ENCODE measurements at places on chromosomes 16 and 17.

DNA sequence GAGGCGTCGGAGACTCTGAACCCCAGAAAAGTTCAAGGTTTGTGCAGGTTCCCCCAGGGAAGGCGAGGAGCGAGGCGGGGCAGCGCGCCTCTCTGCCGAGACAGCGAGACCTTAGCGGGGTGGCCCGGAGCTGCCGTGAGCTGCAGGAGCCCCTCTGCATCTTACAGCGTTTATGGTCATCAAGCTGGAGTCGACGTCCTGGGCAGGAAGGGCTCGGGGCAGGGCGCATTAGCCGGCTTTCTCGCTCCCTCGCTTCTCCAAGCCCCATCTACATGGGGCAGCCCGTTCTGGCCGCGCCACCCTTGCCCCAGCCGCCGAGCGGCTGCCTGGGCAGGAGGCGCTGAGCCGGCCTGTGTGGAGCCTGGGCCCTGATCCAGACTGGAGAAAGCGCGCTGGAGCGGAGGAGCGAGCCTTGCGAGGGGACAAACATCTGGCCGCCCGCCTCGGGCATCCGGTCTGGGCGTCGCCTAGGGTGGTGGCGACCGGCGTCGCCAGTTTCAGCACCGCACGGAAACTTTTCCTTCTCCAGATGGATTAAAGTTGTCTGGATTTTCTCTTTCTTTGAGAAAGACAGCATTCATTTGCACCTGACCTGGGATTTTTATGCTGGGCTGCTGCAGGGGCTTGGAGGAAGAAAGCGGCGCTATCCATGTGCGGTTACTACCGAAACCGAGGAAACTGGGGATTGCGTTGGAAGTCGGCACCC lies 750 bp downstream of the TMEM132E start:
- peak; percentile 80 for DNase-seq

- peak; percentile 62 for DNase-seq
Observed at GRCh38 chr16:9258423-9259051, 167.1 kb downstream of the HAPSTR1 start.

DNA sequence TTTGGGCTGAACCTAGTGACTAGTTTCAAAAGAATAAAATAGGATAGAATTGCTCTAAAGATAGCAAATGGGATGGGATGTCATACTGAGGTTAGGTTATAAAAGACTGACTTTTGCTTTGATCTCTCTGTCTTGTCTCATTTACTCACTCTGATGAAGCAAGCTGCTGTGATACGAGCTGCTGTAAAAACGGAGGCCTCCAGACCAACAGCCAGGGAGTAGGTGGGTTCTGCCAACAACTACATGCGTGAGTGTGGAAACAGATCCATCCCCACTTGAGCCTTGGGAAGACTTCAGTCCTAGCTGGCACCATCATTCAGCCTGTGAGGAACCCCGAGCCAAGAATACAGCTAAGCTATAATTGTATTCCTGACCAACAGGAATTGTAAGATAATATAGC lies 373.9 kb upstream of the CA10 start:
- DNase-seq = no peak

- no peak for DNase-seq
Observed at GRCh38 chr17:72466606-72467005, 345.8 kb downstream of the SOX9 start.

- no peak for DNase-seq
Observed at GRCh38 chr17:65656390-65657250, 95.2 kb upstream of the AXIN2 start.

DNA sequence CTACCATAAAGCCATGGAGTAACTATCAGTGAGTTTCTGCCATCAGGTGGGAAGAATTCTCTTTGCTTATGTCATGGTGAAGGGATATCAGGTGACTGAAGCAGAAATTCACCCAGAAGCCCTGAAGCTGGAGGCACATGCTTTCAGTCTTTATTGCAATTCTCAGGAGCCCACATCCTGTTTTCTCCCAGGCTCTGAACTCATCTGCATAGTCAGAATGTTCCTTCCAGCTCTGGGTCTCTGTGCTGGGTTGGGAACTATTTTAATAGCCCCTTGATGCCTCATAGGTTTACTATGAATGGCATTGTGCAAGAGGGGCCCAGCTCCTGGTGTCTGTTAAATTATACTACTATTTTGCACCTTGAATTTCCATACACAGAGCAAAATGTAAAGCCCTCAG lies 198.4 kb upstream of the SOX9 start:
- DNase-seq = no peak

DNA sequence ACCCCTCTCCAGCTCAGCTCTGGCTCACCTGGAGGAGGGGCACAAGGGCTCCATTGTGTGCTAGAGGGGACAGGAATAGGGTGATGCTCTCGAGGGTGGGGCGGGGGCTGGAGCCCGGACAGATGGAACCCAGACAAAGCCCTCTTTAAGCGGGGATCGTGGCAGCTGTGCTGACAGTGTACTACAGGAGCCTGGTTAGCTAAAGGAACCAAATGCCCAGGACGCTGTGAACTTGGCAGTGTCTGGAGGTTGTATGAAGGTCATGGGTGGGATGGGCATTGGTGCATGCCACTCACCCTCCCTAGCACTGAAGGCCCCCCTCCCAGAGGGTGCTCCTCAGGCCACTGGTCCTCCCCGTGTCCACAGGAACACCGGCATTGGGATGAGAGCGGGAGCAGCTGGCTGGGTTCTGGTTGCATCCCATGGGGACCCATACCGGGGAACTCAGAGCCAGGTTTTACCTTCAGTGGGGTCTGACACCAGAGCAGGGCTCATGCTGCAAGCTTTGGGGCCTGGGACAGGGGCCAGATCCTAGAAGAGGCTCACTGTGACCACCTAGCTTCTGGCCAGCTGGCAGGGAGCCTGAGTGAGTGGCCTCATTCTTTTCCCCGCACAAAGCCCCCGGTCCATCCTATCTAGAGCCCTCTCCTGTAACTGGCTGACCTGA lies 11.9 kb downstream of the KIF19 start:
- DNase-seq = no peak

- no peak for DNase-seq
Observed at GRCh38 chr16:50046853-50047252, 18.9 kb upstream of the HEATR3 start.

DNA sequence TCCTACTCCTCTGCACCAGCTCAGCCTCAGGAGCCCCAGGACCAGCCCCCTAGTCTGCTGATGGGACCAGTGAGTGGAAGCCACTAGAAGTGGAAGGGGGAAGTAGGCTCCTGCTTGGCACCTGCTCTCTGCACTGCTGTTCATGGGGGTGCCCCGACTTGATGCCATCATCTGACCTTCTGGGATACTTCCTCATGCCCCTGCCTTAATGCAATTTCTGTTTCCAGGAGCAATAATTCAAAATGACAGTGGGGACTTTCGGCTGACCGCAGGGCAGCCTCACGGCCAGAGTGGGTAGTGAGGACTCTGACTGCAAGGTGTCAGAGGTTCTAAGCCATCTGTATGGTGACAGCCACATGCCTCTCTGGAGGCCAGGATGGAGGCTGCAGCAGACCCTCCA lies 196.4 kb upstream of the WSCD1 start:
- DNase-seq = no peak

DNA sequence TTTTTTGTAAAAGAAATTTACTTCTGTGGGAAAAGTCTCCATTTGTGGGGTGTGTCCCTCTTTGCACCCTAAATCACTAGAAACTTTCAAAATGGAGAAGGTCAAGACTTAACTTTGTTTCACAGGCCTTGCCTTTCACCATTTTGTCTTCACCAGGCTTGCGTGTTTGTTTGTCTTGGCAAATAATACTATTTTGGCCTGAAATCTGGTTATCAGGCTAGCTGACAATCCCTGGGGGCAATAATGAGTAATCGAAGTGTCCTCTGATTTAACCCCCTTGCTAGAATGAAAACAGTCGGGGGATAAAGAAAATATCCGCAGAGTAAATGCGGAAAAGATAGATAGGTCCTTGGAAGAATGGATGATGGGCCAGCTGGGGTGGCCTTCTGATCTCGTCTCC lies 34.5 kb downstream of the SLC39A11 start:
- no peak for DNase-seq

DNA sequence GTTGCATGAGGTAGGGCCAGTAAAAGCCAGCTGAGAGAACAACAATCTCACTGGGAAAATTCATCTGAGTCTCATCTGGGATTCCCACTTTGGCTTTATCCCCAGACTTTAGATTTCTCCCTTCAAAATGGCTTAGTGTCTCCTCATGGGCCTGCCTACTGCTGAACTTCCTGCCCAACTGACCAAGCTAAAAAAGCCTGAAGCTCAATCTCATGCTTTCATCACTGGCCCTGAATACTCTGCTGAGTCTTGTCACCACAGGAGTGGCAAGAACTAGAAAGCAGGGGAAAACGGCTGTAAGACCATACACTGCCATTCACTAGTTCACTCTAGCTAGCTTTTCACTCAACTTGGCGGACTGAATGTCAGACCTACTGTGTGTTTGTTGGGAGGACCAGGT lies 96.4 kb upstream of the NOG start:
- no peak for DNase-seq

GRCh38 chr16:12868169-12868568 lies 33.2 kb upstream of the SHISA9 start:
- peak; percentile 52 for DNase-seq

GRCh38 chr16:2205967-2206313 lies 686 bp downstream of the MLST8 start:
- DNase-seq = no peak

GRCh38 chr16:30619638-30620037 lies 9.4 kb upstream of the ZNF689 start:
- no peak for DNase-seq

DNA sequence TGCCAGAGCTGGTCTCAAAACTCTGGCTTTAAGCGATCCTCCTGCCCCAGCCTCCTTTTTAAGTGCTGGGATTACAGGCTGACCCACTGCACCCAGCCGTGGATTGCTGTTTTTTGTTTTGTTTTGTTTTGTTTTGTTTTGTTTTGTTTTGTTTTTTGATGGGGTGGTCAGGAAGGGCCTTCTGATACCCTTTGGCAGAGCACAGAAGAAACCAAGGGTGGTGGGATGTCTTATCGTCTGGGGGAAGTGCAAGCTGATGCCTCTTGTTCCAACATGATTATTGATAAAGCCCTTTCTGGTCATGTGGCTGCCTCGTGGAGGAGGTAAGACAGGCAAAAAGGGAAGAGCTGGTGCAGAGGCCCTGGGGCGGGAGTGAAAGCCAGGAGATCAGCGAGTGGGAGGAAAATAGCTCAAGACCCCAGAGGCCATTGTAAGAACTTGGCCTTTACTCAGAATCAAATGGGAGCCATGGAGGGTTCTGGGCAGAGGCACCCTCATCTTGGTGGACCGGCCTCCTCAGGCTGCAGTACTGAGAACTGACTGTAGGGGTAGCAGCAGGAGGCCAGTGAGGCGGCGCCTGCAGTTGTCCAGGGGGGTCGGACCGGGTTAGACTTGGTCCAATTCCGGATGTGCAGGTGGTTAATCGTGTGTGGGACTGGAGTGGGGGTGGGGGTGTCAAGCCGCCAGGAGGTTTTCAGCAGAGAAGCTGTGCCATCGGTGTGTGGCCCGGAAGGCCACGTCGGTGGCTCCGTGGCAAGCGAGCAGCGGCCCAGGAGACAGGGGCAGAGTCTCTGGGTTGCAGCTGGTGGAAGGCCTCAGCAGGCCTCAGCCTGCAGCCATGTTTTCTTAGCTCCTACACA lies 84.4 kb upstream of the GSE1 start:
- DNase-seq = peak; percentile 34

GRCh38 chr16:19861133-19861532 lies 23.5 kb downstream of the GPRC5B start:
- no peak for DNase-seq

- DNase-seq = no peak
Observed at GRCh38 chr17:31869797-31870568, 10.9 kb upstream of the COPRS start.

DNA sequence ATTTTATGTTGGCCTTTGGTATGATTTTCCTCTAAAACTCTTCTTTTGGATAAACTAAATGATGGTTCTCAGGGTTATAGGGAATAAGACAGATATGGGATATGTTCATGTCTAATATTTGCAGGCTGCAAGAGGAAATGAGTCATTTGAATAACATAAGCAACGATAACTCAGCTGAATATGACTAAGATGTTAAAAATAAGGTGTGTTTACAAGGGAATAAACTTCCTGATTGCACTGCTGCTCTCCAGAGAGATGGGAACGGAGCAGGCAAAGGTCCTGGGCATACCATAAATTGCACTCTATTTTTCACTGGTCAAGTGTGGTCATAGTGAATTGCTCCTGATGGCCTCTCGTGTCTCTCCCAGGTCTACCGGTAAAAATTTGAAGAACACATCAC lies 666.2 kb downstream of the TOX3 start:
- DNase-seq = no peak

DNA sequence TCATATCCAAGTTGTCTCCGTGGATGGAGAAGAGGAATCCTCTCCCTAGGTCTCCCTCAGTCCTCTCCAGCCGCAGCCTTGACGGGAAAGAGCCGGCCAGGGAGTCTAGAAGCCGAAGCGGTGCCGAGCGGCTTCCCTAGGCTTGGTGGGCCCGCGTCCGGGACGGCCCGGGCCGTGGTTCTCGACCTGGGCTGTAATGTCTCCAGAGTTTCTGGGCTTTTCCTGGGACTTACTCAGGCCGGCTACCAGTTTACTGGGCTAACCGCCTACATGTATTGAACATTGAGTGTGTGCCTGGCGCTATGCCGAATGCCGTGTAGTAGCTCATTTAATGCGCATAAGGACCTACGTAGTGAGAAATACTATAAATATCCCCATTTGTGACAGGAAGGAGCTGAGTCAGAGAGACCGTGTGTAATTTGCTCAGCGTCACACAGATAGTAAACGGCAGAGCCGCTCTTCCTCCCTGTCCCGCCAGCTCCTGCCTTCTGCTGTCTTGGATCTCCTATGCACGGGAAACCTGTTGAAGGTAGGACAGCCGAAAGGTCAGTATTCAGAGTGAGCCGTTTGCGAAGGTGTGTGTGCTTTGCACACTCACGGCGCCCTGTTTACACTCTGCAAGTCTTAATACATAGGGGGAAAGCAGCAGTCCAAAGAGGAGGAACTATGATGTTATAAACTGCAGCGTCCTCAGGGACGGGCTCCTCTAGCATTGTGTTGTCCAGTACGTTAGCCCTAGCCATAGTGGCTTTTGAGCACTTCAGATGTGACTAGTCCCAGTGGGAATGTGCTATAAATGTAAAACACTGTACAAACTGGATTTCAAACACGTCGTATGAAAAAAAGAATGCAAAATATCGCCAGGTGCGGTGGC lies 723 bp upstream of the SPAG5 start:
- DNase-seq = peak; percentile 92

DNA sequence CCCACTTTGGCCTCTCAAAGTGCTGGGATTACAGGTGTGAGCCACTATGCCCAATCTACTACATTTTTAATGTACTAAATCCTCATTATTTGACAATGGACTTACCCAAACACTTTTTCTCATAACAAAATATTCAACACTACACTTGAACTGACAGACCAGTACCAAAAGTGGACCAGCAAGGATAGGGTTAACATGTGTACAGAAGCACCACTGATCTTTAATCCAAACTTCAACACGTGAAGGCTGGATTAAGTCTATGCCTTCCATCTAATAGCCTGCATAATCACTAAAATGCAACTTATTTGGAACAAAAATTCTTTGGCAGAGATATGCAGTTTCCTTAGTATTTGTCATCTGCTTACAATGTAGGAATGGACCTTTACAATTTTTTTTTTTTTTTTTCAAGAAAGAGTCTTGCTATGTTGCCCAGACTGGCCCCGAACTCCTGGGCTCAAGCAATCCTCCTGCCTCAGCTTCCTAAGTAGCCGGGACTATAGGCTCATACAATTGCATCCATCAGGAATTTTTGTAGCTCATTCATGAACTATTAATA lies 60.0 kb upstream of the BCAR1 start:
- DNase-seq = no peak
